ENCODE measurements at places on chromosomes 7 and 10. TPM values are rescaled to one million over a fixed set of nuclear protein-coding genes. Genes with fewer than 3 reads are reported as not detected.

UNCX gene
- not detected for total RNA-seq

CRHR2 gene
- total RNA-seq: not detected

PANK1 gene
- total RNA-seq: under 0.01 TPM

GRCh38 chr10:75597773-75598440, 166.5 kb downstream of the LRMDA start:
- DNase-seq: no peak

GRCh38 chr10:132398566-132398991, 1.6 kb downstream of the PWWP2B start:
- DNase-seq: peak; percentile 22

- DNase-seq: no peak
These were observed 66.6 kb downstream of the ALOX5 start for GRCh38 chr10:45440511-45441062.

DNA sequence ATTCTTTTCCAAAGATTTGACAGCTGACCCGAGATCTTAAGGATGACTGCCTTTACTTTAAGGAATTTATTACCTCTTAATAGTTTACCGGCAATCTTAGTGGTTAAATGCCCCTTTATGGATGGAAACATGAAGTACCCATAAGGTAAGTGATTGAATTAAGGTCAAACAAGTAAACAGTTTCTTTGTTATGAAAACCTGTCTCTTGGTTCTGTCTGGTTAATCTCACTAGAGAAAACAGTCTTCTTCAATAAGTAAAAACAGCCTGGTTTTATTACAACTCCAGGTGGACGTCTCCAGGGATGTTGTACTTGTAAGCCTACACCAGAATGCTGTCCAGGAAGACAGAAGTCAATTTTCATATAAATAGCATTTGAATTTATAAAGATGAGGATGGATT, 161.8 kb upstream of the MTPN start:
- no peak for DNase-seq

- no peak for DNase-seq
These were observed 1.2 kb downstream of the GET4 start for GRCh38 chr7:877312-878232.

Measured in uterus (tissue), 4 donors.